ENCODE measurements at places on chromosomes 1 and 21. TPM values are rescaled to one million over a fixed set of nuclear protein-coding genes. Genes with fewer than 3 reads are reported as not detected.

DNA sequence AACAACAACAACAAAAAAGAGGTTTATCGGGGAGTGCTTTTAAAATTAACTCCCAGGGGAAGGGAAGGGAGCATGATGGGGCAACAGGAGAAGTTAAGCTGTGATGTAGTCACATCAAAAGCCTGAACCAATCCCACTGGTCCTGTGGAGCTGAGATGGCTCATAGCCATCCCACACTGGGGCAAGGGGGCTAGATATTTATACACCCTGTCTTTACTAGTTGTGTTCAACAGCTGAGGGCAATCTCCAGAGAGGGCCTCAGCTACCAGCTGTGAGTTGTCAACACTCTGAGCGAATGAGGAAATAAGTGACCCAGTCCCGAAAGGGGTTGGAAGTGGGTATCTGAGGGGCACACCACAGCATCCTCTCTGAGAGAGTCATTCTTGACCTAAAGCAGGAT is 31.0 kb upstream of the CREG1 start:
- DNase-seq = no peak
- H3K27me3 ChIP-seq = no peaks in the 10 kb centered on the region
- H3K36me3 ChIP-seq = no peaks in the 10 kb centered on the region

The REG4 gene
- 295 TPM for polyA plus RNA-seq

The SPATA46 gene
- polyA plus RNA-seq = not detected

DNA sequence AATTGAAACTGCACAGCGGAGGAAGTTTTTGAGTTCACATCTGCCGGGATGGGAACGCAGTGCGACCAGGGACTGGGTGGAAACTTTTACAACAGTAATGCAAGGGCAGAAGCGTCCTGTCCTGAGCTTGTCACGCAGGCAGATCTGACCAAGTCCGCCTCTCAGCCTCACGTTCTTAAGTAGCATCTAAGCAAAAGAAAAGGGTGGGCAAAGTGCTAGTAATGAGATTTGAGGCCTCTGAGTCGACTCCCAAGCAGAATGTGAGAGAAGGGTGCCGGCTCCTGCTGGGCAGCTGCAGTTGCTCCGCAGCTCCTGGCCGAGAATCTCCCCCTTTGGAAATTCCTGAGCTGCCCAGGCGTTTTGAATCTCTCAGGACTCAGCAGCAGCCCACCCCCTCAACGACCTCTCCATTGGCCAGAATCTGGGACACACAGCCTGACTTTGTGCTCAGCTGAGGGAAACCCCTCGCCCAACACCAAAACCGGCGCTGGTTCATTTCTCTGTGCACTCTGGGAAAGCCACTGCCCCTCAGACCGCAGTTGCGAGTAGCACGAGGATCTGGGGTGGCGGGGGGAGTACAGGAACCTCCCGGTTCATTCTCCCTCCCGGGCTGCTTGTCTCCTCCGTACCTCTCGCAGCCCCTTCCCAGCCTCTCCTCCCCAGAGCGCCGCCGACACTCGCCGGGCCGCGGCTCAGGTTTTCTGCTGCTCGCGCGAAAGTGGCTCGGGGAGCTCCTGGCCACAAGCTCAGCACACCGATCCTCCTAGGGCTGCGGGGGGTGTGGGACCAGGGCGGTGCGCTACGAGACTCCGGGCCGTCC is 913 bp upstream of the S1PR1 start:
- H3K27ac ChIP-seq = peak overlapping the region; percentile 90
- peak overlapping the region; percentile 53 for H3K4me3 ChIP-seq
- H3K36me3 ChIP-seq = no peaks in the 10 kb centered on the region
- DNase-seq = peak; percentile 71

GRCh38 chr1:217196616-217197015 is 434.3 kb downstream of the GPATCH2 start:
- no peaks in the 10 kb centered on the region for H3K27me3 ChIP-seq
- H3K4me1 ChIP-seq = no peaks in the 10 kb centered on the region
- no peaks in the 10 kb centered on the region for H3K36me3 ChIP-seq
- no peak overlapping the region for H3K4me3 ChIP-seq

Data from small intestine (tissue), 16 donors.